RWPE2 (cell line): ENCODE measurements at places on chromosomes 7 and 10.

- no peak for DNase-seq
Measured at GRCh38 chr10:131260452-131261211, 50.9 kb downstream of the TCERG1L start.

- no peak for DNase-seq
Measured at GRCh38 chr10:7329219-7329618, 81.6 kb downstream of the SFMBT2 start.

DNA sequence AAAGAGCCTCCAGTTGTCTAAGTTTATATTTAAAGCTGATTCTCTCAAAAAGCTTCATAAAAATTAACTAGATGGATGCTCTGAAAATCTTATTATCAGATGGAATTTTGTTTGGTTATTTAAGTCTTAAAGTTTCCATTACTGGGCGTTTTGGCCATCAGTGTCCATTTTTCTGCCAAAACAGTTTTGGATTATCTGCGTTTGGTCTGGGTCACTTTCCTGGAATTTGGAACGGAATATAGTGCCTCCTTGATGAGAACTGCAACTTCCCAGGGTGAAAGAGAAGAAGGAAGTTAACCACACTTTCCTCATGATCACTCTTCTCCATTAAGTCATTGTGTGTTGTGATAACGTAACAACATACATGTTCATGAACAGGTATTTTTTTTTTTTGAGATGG, 764.9 kb upstream of the AUTS2 start:
- DNase-seq = no peak

GRCh38 chr10:112082120-112082519, 101.4 kb downstream of the GPAM start:
- DNase-seq = no peak

GRCh38 chr7:40133561-40134427, 628 bp downstream of the MPLKIP start:
- DNase-seq = no peak

DNA sequence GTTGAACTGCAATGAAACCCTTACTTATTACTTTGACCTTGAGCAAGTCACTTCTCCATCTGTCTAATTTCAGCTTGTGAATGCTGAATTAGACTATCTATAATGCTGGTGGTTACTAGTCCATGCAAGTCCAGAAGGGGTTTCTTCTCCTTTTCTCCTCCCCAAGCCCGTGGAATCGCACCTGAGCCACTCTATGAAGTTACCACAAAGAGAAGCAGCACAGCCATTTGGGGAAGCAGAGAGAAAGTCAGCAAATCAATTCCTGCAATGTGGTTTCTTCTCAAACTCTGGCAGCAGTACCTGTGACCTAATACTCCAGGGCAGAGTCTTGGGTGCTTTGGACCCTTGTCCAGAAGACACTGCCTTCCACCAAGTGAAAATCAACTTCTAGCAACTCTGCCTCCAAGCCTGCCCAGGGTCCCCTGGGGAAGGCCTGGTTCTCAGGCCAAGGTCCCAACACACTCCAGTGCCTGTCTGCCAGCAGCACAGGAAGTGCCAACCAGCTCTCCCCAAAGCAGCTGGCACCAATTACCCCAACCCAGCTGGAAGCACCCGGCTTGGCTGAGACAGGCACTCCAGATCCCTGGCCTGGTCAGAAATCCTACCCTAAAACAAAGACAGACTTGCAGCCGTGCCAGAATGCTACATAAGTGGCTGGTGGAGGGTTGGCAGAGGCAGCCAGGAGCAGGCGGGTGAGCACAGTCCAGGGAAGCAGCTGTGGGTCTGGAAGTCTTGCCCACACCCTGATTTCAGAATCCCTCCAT, 200.3 kb downstream of the LSM5 start:
- DNase-seq = no peak

GRCh38 chr10:90751107-90751997, 106.5 kb downstream of the HTR7 start:
- no peak for DNase-seq

GRCh38 chr10:55058800-55059199, 257.8 kb upstream of the PCDH15 start:
- no peak for DNase-seq

DNA sequence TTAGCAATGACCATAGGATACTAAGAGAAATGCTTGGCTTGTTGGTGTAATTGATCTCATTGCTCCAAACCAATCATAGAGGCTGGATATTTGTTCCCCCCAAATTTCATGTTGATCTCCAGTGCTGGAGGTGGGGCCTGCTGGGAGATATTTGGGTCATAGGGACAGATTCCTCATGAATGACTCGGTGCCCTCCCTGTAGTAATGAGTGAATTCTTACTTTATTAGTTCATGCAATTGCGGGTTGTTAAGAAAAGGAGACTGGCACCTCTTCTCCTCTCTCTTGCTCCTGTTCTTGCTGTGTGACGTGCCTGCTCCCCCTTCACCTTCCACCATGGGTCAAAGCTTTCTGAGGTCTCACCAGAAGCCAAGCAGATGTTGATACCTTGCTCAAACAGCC, 630.1 kb downstream of the CALN1 start:
- no peak for DNase-seq

DNA sequence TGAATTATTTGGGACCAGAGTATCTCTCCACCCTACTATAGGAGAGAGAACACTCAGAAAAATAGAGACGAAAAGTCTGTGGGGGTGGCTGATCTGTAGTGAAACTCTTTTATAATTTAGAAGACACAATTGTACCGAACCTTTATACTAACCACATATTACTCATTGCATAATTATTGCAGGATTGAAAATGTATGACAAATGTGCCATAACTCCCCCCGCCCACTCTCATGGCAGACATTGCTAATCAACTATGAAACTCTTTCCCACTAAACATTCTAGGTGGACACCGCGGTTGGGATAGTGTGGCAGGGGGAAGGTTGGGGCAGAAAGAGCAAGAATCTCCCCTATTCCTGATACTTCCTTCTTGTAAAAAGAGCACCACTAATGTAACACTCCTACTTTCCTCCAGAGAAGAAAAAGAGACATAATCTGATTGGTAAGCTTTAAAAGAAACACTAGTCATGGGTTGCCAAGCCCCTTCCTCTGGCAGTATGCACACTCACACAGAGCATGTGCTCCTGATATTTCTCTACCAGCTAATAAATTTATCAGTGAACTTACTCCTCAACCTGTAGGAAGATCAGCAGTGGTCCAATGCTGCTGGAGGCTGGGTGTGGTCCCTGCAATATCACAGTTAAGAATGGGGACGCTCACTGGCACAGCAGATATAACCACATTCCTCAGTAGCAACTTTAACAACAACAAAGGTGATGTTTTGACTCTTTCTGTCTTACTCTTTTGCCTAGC, 18.7 kb upstream of the ARID5B start:
- no peak for DNase-seq

DNA sequence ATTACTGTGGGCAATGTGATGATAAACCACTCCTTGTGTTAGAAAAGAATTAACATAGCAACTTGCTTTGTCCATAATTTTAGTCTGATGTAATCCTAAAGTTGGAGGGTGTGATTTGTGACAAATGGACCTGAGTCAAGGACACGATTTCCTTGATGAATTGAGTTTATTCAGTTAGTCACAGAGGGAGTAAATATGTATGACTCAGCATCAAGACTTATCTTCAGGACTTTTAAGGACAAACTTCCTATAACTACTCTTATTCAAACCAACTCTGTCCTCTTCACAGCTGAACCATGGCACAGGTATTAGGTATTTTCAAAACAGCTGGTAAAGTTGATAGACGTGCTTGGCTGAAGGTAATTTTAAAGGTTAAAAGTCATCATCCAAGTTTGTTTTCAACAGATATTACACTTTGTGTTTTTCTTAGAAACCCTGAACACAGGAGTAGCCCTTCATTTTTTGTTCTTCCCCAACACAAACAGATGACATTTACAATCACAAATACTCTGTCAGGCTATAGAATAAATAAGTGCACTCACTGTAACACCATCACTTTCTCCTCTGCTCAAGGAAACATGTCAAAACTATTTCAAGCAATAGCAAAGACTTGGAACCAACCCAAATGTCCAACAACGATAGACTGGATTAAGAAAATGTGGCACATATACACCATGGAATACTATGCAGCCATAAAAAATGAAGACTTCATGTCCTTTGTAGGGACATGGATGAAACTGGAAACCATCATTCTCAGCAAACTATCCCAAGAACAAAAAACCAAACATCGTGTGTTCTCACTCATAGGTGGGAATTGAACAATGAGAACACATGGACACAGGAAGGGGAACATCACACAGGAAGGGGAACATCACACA, 54.5 kb downstream of the COA1 start:
- DNase-seq = no peak
